Tongue (tissue), 3 donors: ENCODE measurements at places on chromosomes 4 and X.

GRCh38 chr4:2583092-2583491, 46.6 kb downstream of the FAM193A start:
- peak; percentile 21 for DNase-seq

- DNase-seq = no peak
Measured at GRCh38 chr4:1751919-1752283, 30.6 kb downstream of the TACC3 start.

GRCh38 chr4:128661479-128661878, 148.0 kb upstream of the JADE1 start:
- no peak for DNase-seq

DNA sequence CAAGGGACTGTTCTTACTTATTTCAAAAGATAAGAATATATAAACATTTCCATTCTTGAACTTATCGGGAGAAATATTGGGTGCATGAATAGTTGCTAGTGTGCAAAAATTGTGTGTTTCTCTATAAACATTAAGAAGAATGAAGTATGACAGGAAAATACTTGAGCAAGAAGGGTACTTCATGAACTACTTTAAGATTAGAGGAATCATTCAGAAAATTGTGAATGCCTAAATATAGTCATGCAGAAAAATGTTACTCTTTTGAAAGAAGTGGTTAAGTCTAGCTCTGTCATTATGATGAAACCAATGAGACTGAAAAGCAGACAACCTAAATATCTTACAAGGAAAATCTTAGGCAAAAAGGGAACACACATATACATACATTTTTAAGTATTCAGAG, 207.8 kb upstream of the PCDH18 start:
- DNase-seq = no peak

- peak; percentile 67 for DNase-seq
Measured at GRCh38 chr4:89434364-89434988, 126.9 kb upstream of the GPRIN3 start.

DNA sequence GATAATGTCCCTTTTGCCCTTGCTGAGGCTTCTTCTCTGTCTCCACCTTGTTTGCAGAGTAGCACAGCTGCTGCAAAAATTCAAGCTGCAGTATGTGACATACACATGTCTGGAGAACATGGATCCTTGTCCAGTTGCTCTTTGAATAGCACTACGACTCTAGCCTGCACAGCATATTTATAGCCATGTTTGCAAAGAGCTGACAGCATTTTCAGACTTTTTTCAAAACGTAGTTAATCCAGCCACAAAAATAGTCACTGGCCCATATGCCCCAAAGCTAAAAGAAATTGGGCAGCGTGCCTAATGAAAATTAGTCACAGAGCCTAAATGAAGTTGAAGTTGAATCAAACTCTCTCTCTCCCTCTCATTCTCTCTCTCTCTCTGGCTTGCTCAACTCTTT, 17.5 kb downstream of the SLC16A2 start:
- peak; percentile 61 for DNase-seq

DNA sequence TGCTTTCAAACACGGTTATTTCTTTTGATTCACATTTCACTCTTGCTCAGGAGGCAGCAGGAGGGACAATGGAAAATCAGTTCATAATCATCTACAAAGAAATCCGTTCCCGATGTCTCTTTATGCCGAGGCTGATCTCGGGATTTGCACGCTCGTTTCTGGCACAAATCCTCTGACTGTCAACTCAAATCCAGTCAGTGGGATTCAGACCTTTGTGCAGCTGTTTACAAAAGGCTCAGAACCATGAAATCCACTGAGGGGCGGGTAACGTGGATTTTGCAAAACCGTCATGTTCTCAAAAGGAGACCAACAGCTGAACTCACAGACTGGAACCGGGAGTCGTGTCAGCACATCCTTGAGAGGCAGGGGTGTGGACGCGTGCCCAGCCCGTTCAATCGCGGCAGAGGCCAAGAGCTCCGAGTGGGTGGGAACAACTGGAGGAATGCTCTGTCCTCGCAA, 46.4 kb downstream of the ACOX3 start:
- DNase-seq = peak; percentile 98

GRCh38 chr4:54658252-54659093, 716 bp downstream of the KIT start:
- peak; percentile 73 for DNase-seq

DNA sequence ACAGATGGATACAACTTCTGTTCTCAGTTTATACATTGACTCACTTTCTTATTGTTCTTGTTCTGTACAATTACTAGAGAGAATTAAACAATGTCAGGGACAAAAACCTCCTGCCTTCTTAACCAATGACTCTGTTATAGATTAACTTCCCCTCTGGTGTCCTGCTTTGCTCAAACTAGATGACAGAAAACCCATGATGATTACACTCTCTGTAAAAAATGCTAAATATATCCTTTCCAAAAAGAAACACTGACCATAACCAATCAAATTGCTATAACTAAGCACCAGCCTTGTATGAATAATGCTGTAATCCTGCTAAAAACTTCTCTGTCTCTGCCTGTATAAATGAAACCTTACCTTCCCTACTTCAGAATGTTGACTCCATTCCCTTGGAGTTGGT, 29.8 kb upstream of the IL13RA2 start:
- no peak for DNase-seq

DNA sequence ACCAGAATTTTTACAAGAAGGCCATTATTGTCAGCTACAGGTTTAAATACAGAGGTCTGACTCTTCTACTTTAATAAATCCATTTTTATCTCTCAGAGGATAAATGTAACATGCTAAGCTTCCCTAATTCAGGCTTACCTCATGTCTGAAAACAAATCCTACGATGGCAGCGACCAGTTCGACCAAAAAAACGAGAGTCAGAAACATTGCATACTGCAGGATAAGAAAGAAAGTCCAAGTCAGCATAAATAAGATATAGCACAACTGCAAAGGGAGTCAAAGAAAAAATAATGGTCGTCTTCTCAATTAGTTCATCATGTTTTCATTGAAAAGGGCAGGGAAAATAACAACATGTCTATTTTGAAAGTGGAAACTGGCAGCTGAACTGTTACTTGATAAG, 1.6 kb downstream of the TSPAN6 start:
- DNase-seq = no peak

DNA sequence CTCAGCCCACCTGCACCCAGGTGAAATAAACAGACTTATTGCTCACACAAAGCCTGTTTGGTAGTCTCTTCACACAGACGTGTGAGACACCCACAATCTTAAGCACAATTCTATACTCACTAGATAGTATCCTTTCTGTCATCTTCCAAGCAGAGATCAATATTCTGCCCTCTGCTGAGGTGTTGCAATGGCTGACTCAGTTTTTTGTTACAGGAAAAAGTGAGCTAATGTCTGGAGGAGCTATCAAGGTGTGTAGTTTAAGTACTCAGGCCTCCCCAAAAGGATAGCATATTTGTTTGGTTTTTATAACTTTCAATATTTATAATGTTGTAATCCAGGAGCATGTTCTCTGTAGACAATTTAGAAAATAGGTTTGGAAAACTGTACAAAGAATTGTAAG, 775.2 kb upstream of the POU3F4 start:
- no peak for DNase-seq

DNA sequence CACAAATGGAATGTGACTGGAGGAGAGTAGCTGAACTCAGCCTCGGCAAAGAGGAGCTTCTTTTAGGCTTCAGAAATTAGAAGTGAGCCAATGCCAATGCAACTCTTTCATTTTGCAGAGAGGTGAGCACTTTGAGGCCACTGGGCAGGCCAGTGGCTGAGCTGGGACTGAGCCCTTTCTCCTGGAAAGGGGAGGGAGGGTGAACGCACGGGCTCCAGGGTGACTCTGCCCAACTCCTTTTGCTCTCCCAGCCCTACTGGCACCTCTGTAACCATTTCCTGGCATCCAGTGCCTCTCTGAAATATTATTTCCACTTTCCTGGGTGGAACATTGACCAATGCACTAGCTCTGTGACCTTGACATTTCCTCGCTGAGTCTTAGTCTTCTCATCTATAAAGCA, 88.1 kb downstream of the SLC2A9 start:
- DNase-seq = no peak

DNA sequence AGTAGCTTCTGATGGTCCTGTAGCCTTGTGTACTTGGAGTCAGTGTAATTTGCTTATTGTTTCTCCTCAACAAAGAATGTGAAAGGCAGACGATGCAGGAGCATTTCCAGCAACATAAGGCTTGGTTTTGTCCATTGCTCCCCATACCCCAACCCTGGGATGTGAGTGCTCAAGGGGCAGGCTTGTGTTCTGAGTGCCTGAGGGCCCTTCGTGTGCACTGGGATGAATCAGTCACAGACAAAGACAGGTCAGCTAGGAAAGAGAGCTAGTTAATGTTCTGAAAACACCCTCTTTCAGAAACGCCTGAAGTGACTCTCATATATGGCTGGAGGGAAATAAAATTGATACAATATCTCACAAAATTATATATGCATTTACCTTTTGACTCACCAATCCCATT, 59.1 kb downstream of the PRPS1 start:
- DNase-seq = no peak

- DNase-seq = peak; percentile 11
Measured at GRCh38 chrX:134374294-134374693, 85.7 kb upstream of the HPRT1 start.

DNA sequence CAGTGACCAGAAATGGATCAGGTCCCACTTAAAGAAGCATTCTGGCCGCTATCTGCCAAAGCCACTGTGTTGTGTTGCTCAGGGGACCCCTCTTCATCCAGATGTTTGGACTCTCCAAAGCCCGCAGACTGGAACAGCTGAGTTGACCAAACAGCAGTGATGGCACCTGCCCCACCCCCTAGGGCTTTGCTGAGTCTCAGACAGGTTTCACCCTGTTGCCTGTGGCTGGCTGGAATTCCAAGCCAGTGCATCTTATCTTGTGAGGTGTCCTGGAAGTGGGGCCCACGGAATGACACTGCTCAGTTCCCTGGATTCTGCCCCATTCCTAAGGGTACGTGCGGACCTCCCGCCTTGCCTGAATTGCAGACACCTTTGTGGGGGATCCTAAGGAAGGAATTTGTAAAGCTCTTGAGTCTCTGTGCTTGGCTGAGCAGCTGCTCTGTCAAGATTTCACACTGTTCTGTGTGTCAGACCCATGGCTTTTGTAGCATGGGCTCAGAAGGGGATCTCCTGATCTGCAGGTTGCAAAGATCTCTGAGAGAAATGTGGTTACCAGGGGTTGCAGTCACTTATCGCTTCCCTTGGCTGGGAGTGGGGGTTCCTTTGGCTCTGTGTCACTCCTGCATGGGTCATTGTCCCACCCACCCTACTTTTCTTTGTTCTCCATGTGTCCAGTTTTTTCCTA, 1707.9 kb upstream of the PCDH10 start:
- DNase-seq = no peak

- no peak for DNase-seq
Measured at GRCh38 chrX:50035126-50035525, 112.7 kb downstream of the CLCN5 start.

GRCh38 chrX:35380808-35381700, 417.1 kb upstream of the MAGEB16 start:
- DNase-seq = peak; percentile 1

GRCh38 chr4:140071806-140072205, 82.2 kb downstream of the MAML3 start:
- peak; percentile 47 for DNase-seq

- peak; percentile 76 for DNase-seq
Measured at GRCh38 chrX:39766855-39767254, 330.9 kb downstream of the BCOR start.

- DNase-seq = no peak
Measured at GRCh38 chr4:19382993-19383756, 868.5 kb upstream of the SLIT2 start.

GRCh38 chrX:40108162-40108958, 10.6 kb upstream of the BCOR start:
- DNase-seq = no peak

GRCh38 chr4:180028682-180029081, 2214.5 kb upstream of the TENM3 start:
- DNase-seq = peak; percentile 54

GRCh38 chrX:56947699-56948098, 47.6 kb downstream of the SPIN3 start:
- no peak for DNase-seq
